ENCODE measurements at places on chromosomes 6 and 20.

DNA sequence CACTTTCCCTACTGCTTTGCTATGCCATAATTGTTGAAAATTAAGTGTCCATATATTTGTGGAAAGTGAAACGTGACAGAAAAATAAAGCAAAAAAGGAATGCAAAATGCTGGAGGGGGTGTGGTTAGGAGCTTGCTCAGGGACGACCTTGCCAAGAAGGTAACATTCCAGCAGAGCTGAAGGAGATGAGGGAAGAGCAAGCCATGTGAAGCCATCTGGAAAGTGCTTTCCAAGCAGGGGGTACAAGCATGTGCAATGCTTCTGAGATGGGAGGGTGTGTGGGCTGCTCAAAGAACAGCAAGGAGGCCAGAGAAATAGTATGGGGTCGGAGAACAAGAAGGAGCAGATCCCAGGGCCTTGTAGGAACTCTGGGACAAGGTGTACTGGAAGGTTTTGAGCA lies 161.7 kb downstream of the ISM1 start:
- DNase-seq: no peak

- no peak for DNase-seq
Measured at GRCh38 chr6:124669713-124670480, 292.3 kb upstream of the RNF217 start.

DNA sequence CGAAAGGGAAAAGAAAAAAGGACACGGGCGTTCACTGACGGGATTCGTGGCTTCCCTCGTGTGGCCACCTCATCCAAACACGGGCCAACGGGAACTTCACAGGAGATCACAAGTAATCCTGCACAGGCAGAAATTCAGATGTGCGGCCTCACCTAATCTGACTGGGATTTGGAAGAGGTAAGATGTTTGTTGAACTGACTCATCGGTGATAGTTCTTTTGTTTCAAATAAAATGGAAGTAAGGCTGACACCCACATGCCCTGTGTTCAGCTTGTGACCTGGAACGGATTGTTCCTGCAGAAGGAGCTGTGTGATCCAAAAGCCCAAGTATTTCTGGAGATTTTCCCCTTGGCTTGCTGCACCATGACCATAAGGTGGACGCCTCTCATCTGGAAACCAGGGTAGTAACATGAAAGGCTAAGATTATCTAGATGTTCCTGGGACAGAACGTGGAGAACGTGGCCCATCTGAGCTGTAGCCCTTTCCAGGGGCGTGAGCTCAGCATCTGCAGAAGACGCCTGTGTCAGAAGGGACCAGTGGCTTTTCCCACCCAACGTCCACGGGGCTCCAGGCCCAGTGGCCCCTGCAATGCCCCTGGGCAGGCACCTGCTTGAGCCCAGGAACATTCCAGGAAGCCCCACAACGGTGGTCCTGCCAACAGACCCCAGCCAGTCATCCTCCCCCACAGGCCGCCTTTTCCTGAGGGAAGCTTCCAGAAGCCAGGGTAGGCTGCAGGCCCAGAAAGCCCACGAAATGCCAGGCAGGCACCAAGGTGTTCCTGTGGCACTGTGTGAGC lies 39.7 kb downstream of the DLL1 start:
- no peak for DNase-seq

DNA sequence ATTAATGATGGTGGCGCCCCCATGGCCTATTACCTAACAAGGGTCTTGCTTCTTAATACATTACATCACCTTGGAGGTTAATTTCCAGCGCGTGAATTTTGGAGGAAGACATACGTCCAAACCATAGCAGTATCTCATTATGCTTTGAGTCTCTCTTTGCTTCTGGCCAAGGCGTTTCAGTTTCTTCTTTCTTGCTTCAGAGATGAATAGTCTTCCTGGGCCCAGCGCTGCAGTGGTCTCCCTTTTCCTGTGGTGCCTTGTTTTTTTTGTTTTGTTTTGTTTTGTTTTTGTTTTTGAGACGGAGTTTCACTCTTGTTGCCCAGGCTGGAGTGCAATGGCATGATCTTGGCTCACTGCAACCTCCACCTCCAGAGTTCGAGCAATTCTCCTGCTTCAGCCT lies 268.4 kb downstream of the SOX4 start:
- DNase-seq: no peak

DNA sequence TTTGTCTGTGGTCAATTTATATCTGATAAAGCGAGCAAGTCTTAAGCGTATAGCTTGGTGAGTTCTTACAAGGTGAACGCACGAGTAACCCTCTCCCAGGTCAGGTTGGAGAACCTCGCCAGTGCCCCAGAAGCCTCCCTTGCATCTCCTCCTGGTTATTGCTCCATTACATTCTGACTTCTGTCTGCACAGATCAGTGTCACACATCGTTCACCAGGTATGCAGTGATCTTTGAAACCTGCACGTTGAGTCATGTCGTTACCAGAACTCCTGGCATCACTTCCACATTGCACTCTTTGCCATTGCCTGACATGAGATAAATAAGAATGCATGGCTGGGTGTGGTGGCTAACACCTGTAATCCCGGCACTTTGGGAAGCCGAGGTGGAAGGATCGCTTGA lies 44.2 kb downstream of the AKAP12 start:
- no peak for DNase-seq

DNA sequence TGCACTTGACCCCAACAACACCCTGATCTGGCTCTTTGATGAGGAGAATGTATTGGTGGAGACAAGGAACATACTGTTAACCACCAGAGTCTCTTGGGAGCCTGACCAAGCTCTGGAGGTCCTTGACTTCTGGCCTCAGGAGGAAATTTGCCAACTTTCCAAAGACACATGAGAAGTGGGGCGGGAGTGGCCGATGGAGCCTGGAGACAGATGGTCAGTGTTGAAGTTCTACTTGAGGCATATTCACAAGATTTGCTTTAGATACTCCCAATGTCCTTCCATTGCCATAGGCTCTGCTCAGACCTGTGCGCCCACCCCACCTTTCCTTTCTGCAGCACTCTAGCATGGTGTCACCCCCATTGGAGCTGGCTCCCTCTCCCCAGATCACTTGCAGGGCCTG lies 241.0 kb downstream of the SLC24A3 start:
- DNase-seq: no peak
